ENCODE measurements at places on chromosomes 6 and 20.

DNA sequence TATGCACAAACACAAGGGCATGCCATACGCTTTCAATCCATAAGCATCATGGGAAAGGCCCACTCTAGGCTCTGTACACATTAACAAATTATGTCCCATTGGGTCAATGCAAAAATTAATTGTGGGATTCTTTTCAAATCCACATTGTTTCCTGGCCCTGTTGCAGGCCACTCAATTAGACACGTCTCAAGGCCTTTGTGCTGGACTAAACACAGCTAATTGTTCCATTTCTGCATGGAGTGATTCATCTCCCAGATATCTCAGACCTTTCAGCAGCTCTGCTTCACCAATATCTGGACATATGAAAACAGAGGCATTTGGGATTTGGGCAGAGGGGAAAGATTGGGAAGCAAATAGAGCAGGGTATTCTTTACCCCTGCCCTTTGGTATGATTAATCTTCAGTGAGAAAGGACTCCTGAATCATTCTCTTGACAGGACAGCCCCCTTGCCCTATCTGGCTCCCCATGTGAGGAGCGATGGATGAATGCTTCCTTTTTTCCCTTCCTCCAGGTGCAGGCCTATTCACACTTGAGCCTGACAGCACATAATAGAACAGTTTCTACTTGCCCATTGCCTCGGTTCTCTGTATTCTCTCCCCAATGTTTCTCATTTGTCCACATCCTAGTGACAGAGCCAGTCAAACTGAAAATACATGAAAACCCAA lies 547.6 kb downstream of the HAO1 start:
- DNase-seq: peak; percentile 58

DNA sequence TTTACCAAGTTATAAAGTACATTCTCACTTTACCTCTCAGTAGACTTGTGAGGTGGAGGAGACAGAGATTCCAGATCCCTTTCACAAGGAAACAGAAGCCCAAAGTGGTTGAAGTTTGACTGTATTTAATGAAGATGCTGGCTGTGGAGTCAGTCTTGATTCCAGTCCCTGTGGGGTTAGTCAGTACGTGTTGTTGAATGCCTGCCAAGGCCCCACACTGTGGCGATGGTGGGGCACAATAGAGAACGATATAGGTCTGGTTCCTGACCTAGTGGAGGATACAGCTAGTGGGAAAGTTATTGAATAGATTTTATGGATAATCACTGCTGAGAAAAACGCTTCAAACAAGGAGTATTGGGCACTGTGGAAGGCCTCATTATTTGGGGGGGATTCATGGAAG lies 71.4 kb downstream of the LRRC1 start:
- DNase-seq: peak; percentile 79

DNA sequence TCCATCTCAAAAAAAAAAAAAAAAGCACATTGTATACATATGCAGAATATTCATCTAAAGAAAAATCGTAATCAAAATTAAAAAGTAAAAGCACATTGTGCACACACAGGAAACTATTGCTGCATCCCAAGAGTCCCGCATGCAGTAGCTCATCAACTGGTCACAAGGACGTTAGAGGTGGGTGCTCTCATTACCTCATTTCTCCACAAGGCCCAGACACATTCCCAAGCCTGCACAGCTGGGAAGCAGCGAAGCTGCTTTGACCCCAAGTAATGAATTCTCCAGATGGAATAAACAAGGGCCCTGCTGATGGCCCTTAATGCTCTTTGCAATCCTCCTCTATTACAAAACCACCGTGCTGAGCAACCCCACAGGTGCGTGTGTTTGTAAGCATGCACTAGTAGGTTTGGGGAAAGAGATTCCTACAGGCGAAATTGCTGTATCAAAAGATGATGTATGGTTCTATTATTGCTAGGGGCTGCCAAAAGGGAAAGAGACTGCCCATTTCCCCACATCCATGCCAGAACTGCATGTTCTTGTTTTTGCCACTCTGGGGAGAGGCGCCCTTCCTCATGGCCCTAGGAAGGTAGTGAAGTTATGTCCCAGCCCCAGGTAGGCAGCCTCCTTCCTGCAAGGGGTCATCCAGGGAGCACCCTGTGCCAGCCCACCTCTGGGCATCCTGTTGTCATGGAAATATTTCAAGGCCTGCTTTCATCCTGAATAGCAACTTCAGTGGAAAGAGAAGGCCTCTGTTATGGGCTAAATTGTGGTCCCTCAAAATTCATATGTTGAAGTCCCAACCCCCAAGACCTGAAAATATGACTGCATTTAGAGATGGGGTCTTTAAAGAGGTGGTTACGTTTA lies 34.6 kb upstream of the PTGIS start:
- no peak for DNase-seq

DNA sequence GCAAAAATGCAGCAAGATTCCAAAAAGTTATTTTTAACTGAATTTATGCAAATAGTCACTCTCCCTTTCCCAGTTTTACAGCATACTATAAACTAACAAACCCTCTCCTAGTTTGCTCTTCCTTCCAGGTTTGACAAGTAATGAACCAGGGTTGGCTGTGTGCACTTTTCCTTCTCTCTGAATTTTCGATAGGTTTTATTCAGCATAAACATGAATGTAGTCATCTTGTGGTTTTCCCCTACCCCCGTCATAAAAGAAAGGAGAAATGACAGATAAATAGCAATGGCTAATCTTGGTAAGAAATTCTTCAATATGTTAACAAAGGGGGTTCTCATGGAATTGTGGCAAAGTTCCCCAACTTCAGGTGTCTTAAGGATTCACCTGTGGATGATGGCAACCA lies 26.3 kb downstream of the PRDM1 start:
- no peak for DNase-seq

GRCh38 chr6:43724914-43725642 lies 37.5 kb upstream of the MRPS18A start:
- DNase-seq: no peak

DNA sequence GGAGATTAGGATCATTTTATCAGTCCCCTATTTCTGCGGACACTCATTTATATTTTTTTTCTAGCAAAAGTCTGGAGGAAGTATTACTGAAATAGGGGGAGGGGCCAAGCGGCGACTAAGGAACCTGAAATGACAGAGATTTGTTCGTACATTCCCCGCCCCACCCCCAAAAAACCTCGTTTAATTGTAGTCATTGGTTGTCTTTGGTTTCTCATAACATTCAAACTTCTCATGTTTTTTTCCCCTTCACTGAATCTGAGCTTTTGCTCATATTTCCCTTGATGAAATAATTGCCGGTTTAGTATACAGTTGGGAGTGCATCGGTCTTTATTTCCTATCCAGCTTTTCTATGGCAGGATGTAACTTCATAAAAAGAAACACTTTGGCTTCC lies 768 bp upstream of the FYN start:
- DNase-seq: peak; percentile 38

DNA sequence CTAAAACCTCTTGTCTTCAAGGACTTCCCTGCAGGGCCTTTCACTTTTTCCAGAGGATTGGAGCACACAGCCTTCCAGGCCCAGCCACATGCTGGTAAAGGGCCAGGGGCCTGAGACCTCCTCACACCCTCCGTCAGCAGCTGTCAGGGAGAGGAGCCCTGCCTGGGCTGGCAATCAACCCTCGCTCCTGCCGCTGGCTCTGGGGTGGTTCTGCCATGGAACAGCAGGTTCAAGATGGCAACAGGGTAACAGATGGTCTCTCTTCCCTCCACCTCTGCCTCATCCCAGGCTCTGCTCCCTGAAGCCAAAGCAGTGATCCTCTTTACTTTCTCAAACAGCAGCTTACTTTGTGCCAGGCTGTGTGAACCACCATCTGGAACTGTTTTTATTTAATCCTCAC lies 23.8 kb downstream of the PCNA start:
- no peak for DNase-seq

All from lung microvascular endothelial cell (primary cell).